ENCODE measurements at places on chromosomes 6 and 20.

- H3K4me1 ChIP-seq: no peaks in the 10 kb centered on the region
- no peaks in the 10 kb centered on the region for H3K36me3 ChIP-seq
- peaks cover 8% of the 10 kb centered on the region for H3K27me3 ChIP-seq
- H3K27ac ChIP-seq: no peak overlapping the region
- no peak for DNase-seq
Observed at GRCh38 chr6:125509477-125509876, 207.7 kb upstream of the HDDC2 start.

DNA sequence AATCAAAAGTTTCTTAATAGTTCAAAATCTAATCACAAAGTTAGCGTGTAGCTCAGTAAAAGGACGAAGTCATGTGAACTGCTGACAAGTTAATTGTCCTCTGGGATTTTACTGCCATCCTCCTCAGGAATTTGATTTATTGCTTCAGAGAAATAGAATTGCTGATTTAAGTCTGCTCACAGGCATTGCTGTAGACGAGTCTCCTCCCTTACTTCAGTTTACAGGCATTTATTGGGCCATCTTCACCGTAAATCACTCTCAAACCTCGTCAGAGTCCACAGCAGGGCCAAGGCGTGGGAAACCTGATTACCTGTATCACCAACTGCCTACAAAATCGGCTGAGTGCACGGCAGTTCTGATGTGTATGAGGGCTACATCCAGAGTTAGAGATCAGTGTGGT is 119.1 kb upstream of the PDE10A start:
- no peak overlapping the region for H3K4me3 ChIP-seq
- no peaks in the 10 kb centered on the region for H3K36me3 ChIP-seq
- peaks cover 5% of the 10 kb centered on the region for H3K27me3 ChIP-seq
- no peak overlapping the region for H3K27ac ChIP-seq
- H3K4me1 ChIP-seq: no peaks in the 10 kb centered on the region

GRCh38 chr6:87756858-87757257 is 54.8 kb upstream of the AKIRIN2 start:
- H3K4me3 ChIP-seq: no peak overlapping the region
- no peaks in the 10 kb centered on the region for H3K36me3 ChIP-seq
- H3K27me3 ChIP-seq: no peaks in the 10 kb centered on the region
- no peaks in the 10 kb centered on the region for H3K4me1 ChIP-seq
- H3K27ac ChIP-seq: no peak overlapping the region
- DNase-seq: peak; percentile 26

- H3K4me1 ChIP-seq: no peaks in the 10 kb centered on the region
- no peak overlapping the region for H3K27ac ChIP-seq
- no peaks in the 10 kb centered on the region for H3K36me3 ChIP-seq
- DNase-seq: no peak
- H3K4me3 ChIP-seq: no peak overlapping the region
Observed at GRCh38 chr6:55541024-55541423, 38.0 kb downstream of the HMGCLL1 start.

All from endothelial cell of umbilical vein (primary cell).